ENCODE measurements at places on chromosomes 13 and 19. TPM values are rescaled to one million over a fixed set of nuclear protein-coding genes. Genes with fewer than 3 reads are reported as not detected.

Gene CEACAM21
- total RNA-seq: 0.73 TPM

Gene PCDH20
- not detected for total RNA-seq

Gene URAD
- total RNA-seq: not detected

Gene GARRE1
- total RNA-seq: 27.8 TPM

Gene FPR3
- total RNA-seq: not detected

Gene ZNF587B
- 29.6 TPM for total RNA-seq

Gene YJEFN3
- 0.28 TPM for total RNA-seq

Gene ACP4
- total RNA-seq: not detected

Gene RPS19
- total RNA-seq: 665 TPM

Gene PABPC3
- total RNA-seq: 0.11 TPM

Gene FOSB
- total RNA-seq: 1.9 TPM

Gene SPPL2B
- 22.5 TPM for total RNA-seq

Gene ZNF578
- 2.2 TPM for total RNA-seq

Gene PET100
- total RNA-seq: 28.9 TPM

Gene KLC3
- total RNA-seq: 0.07 TPM

Gene LCP1
- 0.13 TPM for total RNA-seq

Gene HRC
- not detected for total RNA-seq

Gene OBI1
- 29.0 TPM for total RNA-seq

Gene FAM124A
- 7.0 TPM for total RNA-seq

Gene ZNF729
- total RNA-seq: not detected

Gene GRIN3B
- 0.59 TPM for total RNA-seq

Gene NEK5
- total RNA-seq: 0.07 TPM

Gene CD79A
- not detected for total RNA-seq

Gene TMEM143
- 2.7 TPM for total RNA-seq

Gene ACER1
- total RNA-seq: not detected

Gene OR7A5
- not detected for total RNA-seq

Gene FDX2
- 25.8 TPM for total RNA-seq

Gene OR4F17
- total RNA-seq: not detected

Gene ZNF681
- total RNA-seq: 0.26 TPM

Gene NLRP7
- total RNA-seq: not detected

Gene LILRA1
- not detected for total RNA-seq

Gene SIGLEC5
- total RNA-seq: not detected

Gene TSSK6
- total RNA-seq: 0.79 TPM

Gene OR7C1
- total RNA-seq: not detected

Gene CACNG8
- 0.42 TPM for total RNA-seq

Gene AP1M1
- 67.3 TPM for total RNA-seq

Gene CRB3
- 0.11 TPM for total RNA-seq

Gene ZNF285
- 3.9 TPM for total RNA-seq

Gene NCCRP1
- total RNA-seq: not detected

Gene ZNF439
- total RNA-seq: 4.5 TPM

Gene CBY2
- total RNA-seq: not detected

Gene LIN37
- 5.5 TPM for total RNA-seq

Gene METTL21C
- not detected for total RNA-seq

Gene ESD
- total RNA-seq: 90.8 TPM

Gene SPACA4
- not detected for total RNA-seq

Gene NUMBL
- 23.8 TPM for total RNA-seq

Gene REEP6
- total RNA-seq: 0.60 TPM

Gene KLK15
- total RNA-seq: not detected

Gene NCAN
- not detected for total RNA-seq

Gene EBI3
- total RNA-seq: 0.40 TPM

Gene ZNF208
- total RNA-seq: not detected

Gene GPR183
- not detected for total RNA-seq

Gene BRSK1
- 0.07 TPM for total RNA-seq

Gene SIGLEC9
- total RNA-seq: not detected

Gene GNG7
- total RNA-seq: 0.20 TPM

Gene SBSN
- not detected for total RNA-seq

Data from pulmonary artery endothelial cell (primary cell).